Brain (organoid and tissue), 16 donors: ENCODE measurements at places on chromosomes 1 and 21. TPM values are rescaled to one million over a fixed set of nuclear protein-coding genes. Genes with fewer than 3 reads are reported as not detected.

DNA sequence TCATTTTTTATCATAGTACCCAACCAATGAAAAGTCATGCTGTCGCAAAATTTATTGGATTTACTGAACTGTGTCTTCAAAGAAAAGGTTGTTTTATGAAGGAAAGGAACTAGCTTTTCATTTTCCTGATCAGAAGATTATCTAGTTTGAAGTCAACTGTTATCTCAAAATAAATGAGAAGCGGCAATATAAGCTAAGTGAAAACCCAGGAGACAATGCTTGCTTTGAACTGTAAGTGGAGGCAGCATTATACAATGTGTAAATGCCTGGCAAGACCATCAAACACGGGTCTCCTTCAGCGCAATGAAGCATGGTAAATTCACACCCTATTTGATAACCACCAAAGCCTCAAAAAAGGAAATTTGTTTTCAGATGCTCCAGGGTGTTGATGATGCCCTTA lies 134.4 kb upstream of the PTBP2 start:
- DNase-seq: no peak

- DNase-seq: no peak
Measured at GRCh38 chr21:33268393-33268736, 2.2 kb downstream of the IL10RB start.

- DNase-seq: no peak
Measured at GRCh38 chr1:12516741-12517140, 101.3 kb downstream of the DHRS3 start.

The CYYR1 gene
- 3.0 TPM for polyA plus RNA-seq

The BARHL2 gene
- 1.3 TPM for polyA plus RNA-seq
